Substantia nigra (tissue), 51 donors: ENCODE measurements at places on chromosomes 3 and 15.

DNA sequence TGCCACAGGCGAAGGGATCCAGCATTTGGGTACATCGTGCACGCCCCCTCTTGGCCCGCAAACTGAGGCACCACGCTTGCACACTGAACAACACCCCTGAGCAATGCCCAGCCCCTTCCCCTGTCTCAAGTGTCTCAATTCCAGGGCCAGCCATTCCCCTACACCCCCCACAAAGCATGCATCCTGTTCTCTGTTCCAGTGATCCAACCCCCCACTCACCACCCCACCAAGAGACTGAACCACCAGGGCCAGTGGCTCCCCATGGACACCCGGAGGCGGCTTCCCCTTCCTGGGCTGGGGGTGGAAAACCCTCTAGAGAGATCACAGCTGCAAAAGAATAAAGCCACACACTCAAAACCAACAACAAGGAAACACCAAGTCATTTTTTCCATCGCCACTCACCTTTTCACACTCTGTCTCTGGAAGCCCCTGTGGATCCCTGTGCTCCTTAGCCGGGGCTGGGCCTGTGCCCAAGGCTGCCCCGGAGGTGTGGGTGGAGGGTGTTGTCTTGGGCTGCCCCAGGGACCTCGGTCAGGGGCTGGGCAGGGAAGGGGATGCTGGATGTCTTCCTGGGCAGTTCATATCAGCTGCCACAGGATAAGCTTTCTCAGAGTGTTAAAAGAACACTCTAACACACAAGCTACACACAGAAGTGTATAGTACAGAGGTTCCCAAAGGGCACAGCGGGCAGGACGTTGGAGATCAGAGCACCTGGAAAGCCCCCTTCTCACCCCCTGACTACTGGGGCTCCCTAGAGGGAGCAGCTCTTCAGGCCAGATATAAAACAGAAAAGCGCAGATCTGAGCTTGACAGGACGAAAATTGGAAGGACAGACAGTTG, 92.5 kb downstream of the CHSY1 start:
- no peak for DNase-seq

- no peak for DNase-seq
Measured at GRCh38 chr3:56851966-56852884, 50.5 kb upstream of the ARHGEF3 start.

DNA sequence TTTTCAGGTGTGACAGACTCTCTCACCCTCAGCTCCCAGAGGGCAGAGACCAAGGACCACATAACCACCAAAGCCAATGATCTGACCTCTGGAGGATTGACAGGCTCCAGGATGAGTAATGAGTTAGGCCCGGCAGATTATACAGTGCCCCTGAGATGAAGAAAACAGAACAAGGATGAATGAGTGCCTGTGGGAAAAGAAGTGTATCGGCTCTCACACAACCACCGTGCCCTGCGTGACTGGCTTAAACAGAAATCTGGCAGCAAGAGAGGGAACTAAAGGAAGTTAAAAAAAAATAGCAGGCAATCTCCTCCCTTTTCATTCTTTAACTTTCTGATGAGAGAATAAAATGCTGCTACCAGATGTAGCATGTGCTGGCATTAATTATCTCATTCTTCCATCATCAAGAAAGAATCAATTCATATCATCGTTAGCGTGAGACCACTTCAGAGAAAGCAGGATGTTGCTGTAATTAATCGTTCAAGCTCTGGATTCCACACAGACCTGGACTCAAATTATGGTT, 227.5 kb upstream of the COL8A1 start:
- no peak for DNase-seq

DNA sequence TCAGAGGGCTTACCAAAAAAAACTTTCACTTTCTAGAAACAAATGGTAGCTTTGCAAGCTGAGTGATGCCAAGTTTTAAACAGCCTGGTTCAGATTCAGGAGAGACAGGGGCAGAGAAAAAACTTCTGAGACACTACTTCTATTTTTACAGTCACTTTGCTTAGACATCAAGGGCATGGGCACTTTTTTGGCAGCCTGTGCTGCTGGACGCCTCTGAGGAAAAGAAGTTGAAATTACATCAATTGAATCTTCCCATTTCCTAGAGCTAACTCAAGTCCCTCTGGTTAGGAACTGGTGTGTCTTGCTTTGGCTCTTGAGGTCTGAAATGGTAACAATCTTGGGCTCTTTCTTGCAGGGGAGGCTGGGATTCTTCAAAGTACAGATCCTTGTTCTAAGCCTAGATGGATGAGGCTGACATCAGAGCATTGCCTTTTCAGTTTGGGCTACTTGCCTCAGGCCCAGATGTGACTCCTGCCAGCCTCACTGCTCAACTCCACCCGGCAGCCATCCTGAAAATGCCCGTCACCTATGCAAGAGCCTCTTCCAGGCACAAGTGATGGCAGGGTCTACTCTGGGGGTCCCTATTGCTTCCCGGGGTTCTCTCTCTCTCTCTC, 357.5 kb downstream of the FOXP1 start:
- DNase-seq: no peak

- no peak for DNase-seq
Measured at GRCh38 chr15:65841121-65841930, 28.0 kb upstream of the RAB11A start.

GRCh38 chr3:126258670-126259069, 78.3 kb upstream of the ALDH1L1 start:
- no peak for DNase-seq

- no peak for DNase-seq
Measured at GRCh38 chr3:147411238-147411814, 2.2 kb downstream of the ZIC1 start.
